ENCODE measurements at places on chromosomes 6 and 20.
A peak's percentile ranks its signal among the peaks of the same experiment; 100 is the strongest.

GRCh38 chr6:12635813-12636212, 80.8 kb upstream of the PHACTR1 start:
- no peak for DNase-seq

DNA sequence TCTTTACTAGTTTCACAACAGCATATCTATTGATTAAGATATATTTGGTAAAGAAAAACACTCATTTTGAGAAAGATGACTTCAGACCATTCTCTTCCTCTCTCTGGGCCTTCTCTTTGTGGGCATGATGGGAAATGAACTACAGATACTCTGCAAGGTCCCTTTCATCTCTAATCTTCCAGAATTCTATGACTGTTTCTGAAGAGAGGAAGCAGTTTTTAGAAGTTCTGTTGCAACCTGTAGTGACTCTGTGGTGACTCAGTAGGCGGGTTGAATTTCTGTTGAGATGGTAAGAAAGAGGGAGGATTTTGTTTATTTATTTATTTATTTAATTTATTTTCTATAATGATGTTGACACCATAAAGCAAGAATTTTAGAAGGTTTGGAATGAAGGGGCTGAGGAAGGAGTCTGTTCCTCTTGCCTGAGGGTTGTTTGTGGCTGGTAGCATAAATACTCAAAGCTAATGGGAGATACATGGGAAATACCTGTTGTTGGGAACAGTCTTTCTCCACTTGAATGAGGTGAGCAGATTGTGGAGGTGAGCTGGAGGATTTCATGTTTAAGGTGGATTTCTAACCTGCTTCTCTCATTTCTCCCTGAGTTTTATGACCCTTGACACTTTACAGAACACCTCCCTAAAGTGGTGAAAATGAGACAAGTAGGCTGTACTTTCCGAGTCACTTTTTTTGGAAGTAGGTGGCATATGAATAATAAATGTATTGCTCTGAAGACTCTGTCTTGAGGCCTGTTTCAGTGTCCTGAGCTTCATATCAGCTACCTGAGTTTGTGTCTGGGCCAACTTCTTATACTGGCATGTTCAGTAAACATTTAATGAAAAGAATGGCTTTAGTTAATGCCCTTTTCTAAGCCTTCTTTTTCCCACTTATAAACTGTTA, 15.0 kb downstream of the ACSS2 start:
- DNase-seq = no peak

- DNase-seq = no peak
Observed at GRCh38 chr6:132489376-132489775, 23.5 kb downstream of the STX7 start.

DNA sequence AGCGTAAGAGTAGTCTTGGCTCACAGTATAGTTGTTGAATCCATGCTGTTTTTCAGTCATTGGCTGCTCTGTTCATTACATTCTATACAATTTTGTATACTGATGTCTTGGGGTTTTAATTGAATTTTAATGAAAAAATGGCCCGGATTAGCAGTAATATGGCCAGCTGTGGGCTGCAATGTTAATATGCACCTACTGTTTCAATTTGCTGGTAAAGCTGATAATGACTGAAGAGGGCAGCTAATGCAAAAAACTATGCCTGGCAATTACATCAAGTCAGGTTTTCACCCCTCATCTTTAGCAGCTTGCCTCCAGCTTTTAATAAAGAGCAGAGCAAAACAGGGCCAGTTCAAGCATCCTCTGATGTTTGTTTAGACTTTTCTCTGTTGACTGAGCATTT, 394.5 kb downstream of the PLCB1 start:
- DNase-seq = no peak

DNA sequence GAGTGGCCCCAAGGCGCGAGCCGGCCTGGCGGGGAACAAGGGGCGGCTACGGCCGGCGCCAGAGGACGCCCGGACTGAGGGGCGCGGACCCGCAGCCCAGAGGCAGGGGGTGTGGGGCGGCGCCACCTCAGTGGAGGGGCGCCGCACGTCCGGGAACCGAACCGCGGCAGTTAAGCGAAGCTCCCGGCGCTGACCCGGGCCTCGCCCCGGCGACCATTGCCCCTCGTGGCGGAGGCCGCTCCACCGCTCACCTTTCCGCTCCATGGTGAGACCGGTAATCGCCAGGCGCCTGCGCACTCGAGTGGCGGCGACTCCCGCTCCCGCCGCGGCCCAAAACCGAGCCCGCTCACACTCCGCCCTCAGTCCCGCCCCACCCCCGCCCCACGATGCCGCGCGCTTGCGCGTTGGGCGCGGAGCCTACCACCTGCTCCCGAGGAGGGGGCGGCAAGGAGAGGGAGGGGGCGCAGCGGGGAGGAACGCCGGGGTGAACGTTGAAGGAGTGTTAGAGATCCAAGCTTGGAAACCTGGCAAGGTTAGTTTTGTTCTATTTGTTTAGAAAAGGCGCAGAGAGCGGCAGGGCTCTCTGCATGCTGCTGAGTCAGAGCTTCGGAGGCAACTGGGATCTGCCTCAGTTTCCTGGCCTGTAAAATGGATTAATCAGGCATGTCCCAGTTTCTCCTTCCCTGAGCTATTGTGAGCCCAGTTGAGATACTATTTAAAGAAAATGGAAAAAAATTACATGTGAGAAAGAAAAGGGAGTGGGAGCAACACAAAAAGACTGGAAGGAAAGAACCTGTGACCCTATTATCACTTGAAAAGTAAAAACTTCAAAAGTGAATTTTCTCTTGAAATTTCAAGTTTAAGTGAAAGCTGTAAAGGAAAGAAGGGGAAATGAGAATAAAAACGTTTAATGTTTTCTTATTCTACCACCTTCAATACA, at the start of gene SRPK1:
TSS of gene SRPK1 (minus strand) at position 306 of the 940 bp plus-strand sequence. CDS start at position 264, 42 bp downstream.
- peak; percentile 72 for DNase-seq

DNA sequence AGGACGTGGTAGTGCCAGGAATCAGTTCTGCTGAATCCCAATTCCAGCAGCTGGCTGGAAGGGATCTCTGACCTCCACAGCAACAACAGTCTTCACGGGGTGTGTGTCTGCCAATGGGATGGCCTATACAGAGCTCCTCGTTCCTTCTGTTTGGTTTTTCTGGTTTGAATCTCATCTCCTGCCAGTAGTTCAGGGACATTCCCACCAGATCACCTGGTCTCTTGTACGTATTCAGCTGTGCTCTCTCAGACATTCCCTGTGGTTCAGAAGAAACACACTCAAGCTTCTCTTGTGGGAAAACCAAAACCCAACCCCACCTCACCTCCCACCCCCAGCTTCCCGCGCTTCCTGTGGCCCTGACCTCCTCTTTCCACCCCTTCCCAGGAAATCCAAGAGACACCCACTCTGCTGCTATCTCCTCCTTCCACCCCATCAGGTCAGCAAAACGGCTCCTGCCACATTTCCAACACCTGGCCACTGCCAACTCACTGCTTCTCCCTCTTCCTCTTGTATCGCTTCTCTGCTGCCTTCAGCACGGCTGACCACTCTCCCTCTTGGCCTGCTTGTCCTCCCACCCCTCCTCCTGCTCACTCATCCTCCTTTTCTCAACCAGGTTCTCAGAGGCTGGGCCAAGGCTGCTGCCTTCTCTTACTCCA, 63.3 kb upstream of the PTGIS start:
- no peak for DNase-seq

- no peak for DNase-seq
Observed at GRCh38 chr20:14991023-14991422, 653.6 kb upstream of the FLRT3 start.

- DNase-seq = no peak
Observed at GRCh38 chr6:96610019-96610418, 47.1 kb downstream of the FHL5 start.

DNA sequence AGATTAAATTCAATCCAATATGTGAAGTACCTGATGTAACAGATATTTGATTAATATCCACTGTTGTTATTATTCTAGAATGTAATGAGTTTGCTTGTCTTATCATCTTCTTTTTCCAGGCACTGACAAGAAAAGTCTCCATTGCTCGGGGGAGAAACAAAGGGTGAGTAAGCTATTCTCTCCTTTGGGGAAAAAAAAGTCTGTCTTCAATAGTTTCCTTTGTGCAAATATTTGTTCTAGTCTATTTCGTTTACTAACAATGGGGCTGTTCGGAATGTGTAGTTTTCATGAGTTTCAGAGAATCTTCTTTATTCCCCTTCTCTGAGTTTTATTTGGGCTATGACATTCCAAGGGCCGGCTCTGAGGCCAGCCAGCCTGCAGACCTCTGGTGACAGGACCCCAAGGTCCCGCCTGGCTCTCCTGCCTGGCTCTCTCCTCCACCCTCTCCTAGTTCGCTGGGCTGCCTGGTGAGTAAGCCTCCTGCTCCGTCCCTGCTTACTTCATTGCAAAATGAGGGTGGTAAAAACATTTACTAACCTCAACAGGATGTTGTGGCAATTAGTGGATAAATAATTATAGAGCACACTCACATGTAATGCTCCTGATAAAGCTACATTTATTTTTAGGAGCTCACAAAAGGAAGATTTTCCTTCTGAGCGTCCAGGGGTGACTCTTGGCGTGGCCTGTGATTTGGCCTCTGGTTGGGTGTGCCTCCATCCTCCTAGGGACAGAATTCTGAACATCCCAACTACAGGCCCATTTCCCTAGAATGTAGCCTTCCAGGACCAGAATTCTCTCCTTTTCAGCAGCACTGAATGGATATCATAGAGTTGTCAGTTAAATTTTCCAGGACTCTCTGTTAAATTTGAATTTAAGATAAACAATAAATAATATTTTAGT, 43.1 kb upstream of the SNX9 start:
- no peak for DNase-seq

DNA sequence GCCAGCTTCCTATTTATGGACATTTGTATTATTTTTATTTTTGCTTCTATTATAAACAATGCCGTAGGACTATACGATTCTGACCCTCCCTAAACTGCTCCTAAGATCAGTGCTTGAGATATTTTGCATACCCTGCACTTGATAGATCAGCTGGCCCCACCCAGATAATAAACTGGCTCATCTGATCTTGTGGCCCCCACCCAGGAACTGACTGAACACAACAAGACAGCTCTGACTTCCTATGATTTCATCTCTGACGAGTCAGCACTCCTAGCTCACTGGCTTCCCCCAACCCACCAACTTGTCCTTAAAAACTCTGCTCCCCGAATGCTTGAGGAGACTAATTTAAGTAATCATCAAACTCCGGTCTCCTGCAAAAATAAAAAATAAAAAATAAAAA, 34.9 kb upstream of the TFAP2A start:
- DNase-seq = no peak
